ENCODE measurements at places on chromosomes 2 and 18.
A peak's percentile ranks its signal among the peaks of the same experiment; 100 is the strongest.

DNA sequence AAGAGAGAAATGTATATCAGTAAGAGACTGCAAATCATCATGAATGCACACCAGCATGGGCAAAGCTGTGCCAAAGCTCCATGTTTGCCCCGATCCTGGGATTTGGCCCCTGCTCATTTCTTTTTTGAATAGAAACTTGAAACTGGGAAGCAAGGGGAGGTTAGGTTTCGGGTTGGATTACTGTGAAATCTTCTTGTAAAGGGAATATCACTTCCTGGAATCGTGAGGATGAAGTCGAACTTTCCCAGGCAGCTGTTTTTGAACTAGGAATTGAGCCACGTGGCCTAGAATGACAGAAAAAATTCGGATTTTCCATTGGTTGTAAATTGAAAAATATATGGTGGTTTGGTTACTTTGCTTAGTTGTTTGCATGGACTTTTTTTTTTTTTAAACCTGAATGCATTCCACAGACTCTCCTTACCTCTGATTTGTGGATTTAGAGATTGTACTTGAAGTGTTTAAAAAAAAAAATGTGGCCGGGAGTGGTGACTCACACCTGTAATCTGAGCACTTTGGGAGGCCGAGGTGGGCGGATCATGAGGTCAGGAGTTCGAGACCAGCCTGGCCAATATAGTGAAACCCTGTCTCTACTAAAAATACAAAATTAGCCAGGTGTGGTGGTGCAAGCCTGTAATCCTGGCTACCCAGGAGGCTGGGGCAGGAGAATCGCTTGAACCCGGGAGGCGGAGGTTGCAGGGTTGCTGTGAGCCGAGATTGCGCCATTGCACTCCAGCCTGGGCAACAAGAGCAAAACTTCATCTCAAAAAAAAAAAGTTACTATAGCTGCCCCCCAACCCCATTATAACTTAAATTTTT lies 32.1 kb downstream of the GRHL1 start:
- no peak for DNase-seq

- no peak for DNase-seq
Observed at GRCh38 chr18:24669015-24669414, 208.6 kb downstream of the HRH4 start.

DNA sequence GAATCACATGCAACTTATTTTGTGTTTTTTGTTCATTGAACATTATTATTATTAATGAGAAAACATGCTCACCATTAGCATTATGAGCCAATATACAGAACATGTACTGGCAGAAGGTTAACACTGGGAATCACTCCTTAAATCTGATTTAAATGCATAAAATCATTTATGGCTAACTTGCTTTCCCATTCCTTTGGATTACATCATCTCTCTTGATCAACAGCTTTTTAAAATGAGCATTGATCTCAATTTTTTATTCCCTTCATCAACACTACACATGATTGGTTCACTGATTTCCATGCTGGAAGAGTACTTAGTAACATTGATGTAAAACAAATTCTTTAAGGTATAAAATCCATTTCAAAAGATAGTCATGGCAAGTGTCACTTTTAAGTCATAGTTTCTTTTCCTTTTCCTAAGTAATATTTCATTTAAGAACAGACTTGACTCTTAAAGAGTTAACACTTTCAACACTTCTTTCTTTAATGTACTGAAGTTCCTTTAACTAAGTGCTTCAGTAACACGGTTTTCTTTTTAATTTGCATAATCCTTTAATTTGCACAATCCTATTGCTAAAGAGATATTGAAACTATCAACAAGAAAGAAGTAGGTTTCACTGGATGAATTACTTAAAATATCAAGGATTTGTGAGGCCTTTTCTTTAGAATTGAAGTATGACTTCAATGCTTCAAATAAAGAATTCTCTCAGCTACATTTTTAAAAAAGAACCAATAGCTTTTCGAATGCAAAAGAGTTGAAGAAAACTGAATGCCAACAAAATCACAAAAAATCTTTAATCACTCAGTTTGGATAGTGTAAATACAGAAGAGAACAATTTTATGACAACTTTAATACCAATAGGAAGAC lies 24.9 kb upstream of the BUB1 start:
- DNase-seq, result no peak

GRCh38 chr2:98404556-98405250 lies 40.0 kb upstream of the INPP4A start:
- no peak for DNase-seq

GRCh38 chr2:223066721-223067120 lies 14.7 kb downstream of the KCNE4 start:
- no peak for DNase-seq

- DNase-seq, result no peak
Observed at GRCh38 chr2:147081831-147082230, 763.0 kb upstream of the ACVR2A start.

DNA sequence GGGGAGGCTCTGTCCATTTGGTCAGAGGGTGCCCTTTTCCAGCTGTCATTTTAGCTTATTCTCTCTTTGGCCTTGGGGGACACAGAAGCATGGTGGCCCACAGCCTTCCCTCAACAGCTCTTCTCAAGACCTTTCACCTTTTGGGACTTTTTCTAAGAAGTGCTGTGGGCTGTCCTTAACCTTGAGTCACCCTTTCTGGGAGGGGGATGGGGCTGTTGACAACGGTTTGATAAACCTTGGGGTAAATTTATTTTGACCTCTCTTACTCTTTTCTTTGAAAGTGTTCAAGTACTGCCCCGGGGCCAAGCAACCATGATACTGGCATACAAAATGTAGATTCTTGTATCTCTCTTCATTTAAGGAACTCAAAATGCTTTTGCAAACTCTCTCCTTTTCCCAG lies 13.7 kb downstream of the IGFBP5 start:
- DNase-seq, result no peak

DNA sequence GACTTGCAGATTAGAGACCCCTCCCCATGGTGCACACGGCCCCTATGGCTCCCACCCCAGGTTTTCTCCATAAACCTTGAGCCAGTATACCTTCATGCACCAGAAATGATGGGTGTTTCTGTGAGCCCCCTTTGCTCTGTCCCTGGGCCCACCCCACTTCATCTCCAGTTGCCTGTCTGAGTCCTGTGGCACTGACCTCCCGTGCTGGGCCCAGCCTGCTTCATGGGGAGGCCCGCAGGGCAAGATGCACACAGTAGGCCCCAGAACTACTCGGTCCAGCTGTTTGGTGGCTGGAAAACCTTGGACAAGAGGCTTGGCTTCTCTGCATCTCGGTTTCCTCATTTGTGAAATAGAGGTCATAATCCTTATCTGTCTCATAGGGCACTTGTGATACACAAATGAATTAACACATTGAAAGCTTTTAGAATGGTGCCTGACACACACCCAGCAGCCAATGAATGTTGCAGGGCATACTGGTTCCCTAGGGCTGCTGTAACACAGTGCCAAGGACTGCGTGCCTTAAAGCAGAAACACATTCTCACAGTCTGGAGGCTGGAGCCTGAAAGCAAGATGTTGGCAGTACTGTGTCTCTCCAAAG lies 58.4 kb downstream of the SH3BP4 start:
- DNase-seq, result no peak

DNA sequence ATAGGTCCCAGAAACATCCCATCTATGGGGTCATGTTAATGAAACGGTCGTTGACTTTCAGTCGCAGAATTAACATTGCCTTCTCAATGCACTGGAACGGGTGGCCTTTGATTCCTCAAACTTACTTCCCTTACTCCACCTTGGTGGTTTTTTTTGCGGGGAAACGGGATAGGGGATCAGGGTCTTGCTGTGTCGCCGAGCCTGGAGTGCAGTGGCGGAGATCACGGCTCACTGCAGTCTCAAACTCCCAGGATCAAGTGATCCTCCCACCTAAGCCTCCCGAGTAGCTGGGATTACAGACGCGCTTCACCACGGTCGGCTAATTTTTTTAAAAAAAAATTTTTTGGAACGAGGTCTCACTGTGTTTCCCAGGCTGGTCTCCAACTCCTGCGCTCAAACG lies 754 bp downstream of the ATG16L1 start:
- no peak for DNase-seq

GRCh38 chr18:79866889-79867574 lies 69.3 kb downstream of the KCNG2 start:
- no peak for DNase-seq

GRCh38 chr18:41973983-41974382 lies 18.9 kb downstream of the PIK3C3 start:
- no peak for DNase-seq

DNA sequence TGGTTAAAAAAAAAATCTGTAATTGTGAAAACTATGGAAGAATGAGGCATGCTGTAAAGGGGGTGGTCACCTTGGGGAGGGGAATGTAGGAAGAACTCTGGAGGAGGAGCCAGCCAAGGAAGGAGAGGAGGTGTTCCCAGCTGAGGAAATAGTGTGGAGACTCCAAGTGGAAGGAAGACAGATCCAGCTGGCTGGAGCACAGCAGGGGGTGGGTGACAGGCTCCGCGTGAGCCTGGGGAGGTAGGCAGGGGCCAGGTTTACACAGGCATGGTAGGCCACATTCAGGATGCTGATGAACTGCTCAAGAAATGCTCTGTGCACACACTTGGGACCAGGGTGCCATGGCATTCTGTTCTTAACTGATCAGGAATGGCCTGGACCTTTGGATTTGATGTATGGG lies 16.8 kb downstream of the AFF3 start:
- DNase-seq, result no peak

- peak; percentile 60 for DNase-seq
Observed at GRCh38 chr2:171416009-171416926, 17.5 kb downstream of the METTL8 start.

DNA sequence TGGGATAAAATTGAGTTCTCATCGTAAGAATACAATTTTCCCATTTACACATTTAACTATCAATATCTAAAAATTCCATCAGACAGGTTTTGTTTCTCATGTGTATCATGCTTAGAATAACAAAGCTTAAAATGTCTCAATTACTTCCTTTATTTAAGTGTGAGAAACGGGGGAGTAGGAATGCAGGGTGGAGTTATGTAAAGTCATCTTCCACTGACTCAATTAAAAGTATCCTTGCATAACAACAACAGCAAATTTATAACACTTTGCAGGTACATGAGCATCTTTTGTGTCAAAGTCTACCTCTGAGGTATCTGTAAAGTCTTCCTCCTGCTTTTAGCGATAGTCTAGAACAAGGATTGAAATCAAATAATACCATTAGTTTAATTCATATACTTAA lies 327.1 kb downstream of the EPHA4 start:
- no peak for DNase-seq

DNA sequence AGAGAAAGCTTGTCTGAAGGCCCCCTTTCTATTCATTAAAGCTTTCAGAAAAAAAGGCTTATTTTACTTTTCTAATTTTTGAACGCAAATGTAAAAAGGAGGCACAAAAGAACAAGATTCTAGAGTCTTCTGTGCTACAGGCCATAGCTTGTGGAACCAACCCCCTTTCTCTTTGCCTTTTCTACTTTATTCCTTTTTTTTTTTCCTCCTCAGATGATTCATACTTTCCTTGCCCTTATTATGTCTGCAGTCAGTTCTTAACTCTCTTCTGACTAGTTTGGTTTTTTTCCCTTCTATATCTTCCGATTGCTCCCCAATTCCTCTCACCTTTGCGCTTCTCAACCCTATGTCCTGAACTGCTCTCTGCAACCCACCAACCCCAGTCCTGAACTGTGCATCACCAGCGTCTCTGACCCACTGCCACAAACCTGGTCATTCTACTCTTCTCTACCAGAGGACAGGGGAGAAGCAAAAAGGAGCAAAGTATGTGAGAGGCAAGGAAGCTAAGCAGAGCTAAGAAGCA lies 56.9 kb upstream of the WIPF1 start:
- no peak for DNase-seq

DNA sequence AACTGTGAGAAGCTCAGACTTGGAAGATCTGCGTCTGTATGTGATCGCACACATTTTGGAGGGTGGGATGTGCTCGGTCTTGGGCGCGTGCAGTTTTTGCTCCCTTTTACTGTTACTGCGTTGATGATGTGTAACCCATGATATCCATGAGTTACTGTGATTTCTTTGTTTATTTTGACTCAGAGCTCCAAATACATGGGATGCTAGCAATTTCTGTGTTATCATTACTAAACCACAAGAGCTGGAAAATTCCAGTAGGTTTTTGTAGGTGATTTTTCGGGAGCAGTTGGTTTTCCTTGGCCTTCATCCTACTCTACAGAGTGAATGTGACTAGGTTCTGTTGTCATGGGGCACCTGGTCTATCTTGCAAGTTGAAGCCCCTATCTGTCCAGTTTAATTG lies 124.2 kb downstream of the AGAP1 start:
- DNase-seq, result no peak

DNA sequence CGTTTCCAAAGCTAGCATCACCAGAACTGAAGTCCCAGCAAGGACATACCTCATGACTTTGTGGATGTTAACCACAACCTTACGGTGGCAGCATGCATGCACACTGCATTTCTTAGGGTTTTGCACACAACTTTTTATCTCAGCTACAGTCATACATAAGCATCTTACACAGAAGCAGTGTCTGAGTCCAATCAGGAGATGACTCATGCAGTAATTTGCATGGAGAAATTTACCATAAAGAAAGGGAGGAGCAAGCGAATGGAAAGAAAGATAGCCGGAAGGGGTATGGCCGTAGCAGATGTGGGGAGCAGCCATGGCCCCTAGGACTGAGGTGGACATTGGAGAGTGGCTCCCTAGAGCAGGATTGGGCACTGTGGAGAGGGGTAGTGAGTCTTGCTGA lies 522.5 kb downstream of the GALR1 start:
- no peak for DNase-seq

- DNase-seq, result no peak
Observed at GRCh38 chr2:182824767-182825158, 41.7 kb downstream of the FRZB start.

DNA sequence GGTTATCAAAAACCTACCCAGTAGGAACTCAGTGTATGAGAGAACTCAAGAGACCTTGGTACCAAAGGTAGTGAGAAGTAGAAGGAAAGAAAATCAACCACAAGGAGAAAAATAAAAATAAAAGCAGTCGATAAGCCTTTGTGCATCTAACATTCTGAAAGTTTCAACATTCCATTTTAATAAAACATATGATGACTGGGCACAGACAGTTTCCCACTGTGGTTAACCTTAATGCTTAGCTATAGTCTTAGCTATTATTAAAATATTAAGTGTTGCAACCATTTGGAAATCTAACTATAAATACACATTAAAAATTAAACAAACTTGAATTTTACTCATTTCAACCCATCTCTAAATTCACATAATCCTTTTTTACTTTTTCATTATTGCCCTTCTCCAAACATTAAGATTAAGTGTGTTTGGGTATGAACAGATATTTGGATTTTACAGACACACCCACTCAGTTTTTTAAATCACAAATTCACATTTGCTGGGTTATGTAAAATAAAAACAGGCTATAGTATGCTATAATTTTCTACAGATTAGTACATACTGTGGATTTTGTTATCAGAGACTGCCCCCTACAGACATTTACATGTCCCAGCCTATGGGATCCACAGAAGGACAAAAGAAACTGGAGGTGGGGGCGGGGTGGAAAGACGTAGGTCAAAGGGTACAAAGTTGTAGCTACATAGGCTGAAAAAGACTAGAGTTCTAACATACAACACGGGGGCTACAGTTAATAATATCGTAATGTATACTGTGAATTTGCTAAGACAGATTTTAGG lies 32.8 kb downstream of the SRBD1 start:
- no peak for DNase-seq

DNA sequence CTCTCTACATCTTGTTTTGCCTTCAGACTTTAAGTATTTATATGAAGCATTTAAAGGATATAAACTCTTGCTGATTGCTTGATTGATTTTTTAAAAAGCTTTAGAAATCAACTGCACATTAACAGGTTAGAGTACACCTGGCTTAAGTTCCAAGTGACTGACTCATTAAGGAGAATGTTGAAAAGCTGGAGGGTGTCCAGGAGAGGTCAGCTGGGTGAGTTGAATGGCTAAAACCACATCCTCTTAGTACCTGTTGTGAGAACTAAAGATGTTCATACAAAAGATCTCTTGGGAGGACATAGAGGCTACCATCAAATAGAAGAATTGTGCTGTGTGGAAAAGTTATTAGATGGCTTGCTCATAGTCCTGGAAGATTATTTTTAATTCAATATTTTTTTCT lies 206.8 kb downstream of the TXNL1 start:
- no peak for DNase-seq
